ENCODE measurements at places on chromosomes 4 and X.

DNA sequence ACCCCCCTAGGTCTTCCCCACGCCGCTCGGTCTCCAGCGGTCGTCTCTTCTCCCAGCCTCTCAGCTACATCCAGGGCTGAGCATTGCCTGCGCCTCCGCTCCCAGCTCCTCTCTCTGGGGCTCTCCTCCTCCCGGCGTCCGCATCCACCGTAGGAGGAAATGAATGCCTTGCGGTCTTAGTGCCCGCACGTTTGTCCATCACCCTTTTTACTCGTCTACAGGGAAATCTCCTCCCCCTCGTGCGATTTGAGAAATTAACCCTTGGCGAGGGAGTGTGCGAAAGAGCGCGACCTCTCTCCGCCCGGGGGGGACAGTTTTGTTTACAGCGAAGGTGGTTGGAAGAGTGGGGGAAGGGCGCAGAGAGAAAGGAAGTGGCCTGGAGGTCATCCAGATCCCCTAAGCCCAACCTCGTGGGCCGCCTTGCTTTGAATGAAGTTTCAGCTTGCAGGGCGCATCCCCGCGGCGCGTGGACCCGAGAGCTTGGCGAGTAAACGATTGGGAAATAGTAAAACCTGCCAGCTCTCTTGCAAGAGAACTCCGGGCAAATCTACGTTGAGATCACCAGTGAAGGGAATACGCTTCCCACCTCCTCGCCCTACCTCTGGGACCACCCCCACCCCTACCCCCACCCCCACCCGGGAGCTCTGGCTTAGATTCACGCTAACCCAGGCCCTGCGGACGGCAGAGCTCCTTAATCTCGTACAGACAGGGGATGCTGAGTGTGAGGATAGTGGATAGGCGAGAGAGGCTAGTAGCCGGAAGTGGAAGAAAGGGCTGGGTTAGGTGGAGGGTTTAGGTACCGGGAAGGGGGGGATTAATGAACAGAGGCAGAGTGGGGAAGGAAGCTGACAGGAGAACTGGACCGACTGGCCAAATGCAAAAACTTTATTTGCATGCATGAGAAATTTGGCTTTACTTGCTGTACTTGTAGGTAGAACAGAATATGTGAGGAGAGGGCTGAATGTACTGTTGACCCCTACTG is at the start of gene ELOVL6:
Gene ELOVL6, minus strand, starts transcription at position 181 of the 982 bp plus-strand sequence. CDS start 280 bp downstream, outside the sequence.
- peak; percentile 0 for DNase-seq

GRCh38 chr4:153438916-153439756 is 27.0 kb upstream of the TMEM131L start:
- DNase-seq, result peak; percentile 11

DNA sequence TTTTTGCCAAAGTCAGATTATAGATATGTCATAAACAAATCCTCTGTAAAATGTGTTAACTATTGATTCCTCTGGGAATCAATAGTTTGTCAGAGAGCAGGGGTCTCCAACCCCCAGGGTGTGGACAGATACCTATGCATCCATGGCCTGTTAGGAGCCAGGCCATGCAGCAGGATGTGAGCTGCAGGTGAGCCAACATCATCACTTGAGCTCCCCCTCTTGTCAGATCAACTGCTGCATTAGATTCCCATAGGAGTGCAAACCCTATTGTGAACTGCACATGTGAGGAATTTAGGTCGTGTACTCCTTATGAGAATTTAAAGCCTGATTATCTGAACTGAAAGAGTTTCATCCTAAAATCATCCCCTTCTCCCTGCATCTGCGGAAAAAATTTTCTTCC is 1365.4 kb downstream of the ARAP2 start:
- no peak for DNase-seq

DNA sequence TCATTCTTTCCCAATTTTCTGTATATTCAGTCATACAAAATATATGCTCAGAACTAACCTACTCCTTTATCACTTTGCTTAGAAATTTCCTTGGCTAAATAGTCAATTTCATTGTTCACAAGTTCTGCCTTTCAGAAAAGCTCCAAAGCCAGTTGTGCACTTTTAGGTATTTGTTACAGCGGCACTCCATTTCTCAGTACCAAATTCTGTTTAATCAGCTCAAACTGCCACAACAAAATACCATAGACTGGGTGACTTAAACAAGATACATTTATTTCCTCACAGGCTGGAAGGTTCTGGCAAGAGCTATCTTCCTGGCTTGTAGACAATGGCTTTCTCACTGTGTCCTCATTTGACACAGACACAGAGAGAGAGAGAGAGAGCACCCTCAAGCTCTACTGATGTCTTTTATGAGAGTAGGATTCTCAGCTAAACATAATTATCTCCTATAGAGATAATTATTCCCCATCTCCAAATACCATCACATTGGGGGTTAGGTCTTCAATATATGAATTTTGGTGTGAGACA is 188.8 kb upstream of the FSTL5 start:
- no peak for DNase-seq

- no peak for DNase-seq
Observed at GRCh38 chrX:130285069-130285620, 16.4 kb upstream of the ZNF280C start.

- no peak for DNase-seq
Observed at GRCh38 chrX:7244405-7244804, 96.5 kb upstream of the PUDP start.

DNA sequence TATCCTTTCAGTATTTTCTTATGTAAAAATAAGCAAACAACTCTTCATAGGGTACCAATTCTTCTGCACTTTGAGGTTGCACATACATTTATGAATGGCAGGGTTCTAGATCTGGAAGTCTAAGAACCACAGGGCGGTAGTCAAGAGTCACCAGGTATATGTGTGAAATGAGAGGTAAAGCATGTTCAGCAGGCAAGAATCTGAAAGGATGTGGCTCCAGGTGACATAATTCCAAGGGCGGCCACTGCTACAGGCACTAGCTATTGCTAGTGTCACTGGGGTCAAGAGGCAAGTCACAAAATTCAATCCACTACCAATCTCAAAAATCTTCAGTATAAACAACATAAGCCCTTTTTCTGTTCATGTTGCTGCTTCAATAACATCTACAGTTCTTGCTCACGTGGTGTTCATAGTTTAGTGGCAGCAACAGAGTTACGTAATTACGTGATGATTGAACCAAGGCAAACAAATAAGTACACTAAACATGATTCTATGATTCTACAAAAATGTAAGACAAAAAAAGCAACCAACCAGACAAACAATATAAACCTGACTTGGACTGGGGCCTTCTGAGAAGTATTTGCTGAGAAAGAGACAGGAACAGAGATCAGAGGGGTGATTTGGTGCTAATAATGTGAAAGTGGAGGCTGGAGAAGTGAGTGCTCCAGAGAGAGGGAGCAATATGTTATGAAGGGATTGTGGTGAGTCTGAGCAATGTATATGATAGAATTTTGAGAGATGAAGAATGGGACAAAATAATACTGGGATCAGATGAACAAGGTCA is 101.7 kb downstream of the NAA11 start:
- DNase-seq, result no peak

DNA sequence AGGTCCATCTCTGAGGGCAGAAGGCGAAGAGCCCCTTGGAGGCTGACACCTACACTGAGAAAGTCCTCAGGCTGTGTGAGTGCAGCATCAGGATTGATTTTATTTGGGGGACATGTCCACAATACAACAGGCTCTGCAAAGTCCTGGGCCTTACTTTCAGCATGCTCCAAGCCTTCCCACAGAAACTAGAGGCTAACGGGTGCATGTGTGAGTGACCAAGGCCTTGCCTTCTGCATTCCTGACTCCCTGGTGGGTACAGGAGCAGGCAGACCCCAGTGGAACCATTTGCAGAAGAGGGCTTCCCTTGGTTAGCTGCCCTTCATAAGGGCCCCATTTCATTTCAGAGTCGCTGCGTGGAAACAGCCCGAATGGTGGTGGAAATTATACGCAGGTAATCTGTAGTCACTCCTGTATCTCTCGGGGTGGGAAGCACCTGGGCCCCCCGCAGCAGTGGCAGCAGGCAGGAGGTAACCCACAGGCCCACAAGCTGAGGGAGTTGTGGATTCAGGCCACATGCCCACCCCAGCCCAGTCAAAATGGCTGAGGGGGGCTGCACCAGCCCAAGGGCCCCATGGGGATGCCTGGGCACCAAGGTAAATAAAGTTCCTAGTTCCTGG is 37.7 kb downstream of the NSG1 start:
- no peak for DNase-seq

DNA sequence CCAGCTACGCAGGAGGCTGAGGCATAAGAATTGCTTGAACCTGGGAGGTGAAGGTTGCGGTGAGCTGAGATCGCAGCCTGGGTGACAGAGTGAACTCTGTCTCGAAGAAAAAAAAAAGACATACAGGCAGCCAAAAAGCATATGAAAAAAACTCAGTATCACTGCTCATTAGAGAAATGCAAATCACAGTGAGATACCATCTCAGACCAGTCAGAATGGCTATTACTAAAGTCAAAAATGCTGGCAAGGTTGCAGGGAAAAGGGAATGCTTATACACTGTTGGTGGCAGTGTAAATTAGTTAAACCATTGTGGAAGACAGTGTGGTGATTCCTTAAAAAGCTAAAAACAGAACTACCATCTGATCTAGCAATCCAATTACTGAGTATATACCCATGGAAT is 123.1 kb downstream of the CHIC2 start:
- no peak for DNase-seq

DNA sequence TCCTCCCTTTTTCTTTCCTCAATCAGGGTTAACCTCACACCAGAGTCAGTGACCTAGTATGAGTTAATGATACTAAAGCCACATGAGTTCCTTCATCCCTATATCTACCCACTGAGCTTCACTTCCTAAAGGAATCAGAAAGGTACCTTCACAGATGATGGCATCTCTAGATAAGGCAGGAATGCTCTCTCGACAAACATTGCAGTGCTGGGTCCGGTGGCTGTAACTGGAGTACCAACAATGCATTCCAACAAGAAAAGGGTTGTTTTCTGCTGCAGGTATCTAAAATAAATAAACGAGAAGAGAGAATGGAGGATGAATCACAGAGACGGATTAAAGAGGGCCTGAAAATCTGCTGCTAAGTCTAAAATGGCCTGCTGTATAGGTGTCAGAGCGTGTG is 66.7 kb downstream of the DGKK start:
- DNase-seq, result no peak

Data from stimulated activated CD8-positive, alpha-beta memory T cell treated with anti-CD3 and anti-CD28 coated beads, Interleukin-15, amount 100 ng/mL, for 4 hours (primary cell).